HAP-1 (cell line): ENCODE measurements at places on chromosomes 7 and 10.

DNA sequence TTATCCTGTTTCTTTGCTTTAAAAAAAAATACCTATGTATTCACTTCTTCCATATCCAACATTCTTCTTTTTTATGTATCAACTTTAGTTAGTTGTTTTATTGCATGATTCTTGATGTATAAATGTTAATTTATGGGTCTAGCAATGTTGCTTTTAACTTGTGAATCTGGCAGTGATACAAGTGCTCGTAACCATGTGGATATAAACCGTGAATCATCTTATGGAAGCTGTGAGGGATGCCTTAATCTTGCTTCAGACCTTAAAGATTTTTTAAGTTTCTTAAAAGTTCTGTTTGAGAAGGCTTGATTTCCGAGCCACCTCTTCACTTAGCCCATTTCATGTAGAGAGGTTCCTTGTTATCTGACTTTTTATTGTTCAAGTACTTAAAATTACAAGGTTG is 25.9 kb downstream of the HELLS start:
- no peak for DNase-seq

GRCh38 chr7:15584575-15584974 is 22.8 kb upstream of the AGMO start:
- DNase-seq: no peak

DNA sequence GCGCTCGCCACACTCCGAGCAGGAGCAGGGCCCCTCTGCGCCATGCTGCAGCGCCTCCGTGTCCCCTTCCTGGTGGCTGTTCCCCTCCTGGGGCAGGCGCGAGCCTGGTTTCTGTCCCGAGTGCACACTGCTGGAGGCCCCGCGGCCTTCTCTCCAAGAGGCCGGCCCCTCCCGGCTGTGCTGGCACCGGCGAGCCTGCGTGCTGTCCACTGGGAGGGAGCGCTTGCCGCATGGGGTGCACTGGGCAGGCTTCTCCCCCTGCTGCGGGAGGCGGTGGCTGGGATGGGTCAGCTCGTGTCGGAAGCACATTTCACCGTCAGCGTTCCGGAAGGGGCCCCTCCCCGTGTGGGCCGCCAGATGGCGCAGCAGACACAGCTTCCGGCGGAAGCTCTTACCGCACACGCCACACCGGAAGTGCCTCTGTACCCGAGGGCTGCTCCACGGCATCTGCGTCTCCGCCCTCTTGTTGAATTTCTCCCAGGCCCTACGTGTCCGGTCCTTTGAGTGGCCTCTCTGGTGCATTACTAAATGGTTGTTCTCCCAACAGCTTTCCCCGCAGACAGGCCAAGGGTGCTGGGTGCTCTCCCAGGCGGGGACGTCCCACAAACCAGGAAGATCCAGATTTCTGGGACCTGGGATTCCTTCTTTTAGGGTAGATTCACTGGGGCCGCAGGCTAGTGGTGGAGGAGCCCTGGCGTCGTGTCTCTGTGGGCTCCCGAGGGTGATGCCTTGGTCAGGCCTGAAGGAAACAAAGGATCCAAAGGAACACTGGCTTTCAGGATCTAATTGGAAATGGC is 18.7 kb downstream of the ZNF786 start:
- no peak for DNase-seq

GRCh38 chr10:123530166-123530870 is 135.8 kb upstream of the GPR26 start:
- no peak for DNase-seq

DNA sequence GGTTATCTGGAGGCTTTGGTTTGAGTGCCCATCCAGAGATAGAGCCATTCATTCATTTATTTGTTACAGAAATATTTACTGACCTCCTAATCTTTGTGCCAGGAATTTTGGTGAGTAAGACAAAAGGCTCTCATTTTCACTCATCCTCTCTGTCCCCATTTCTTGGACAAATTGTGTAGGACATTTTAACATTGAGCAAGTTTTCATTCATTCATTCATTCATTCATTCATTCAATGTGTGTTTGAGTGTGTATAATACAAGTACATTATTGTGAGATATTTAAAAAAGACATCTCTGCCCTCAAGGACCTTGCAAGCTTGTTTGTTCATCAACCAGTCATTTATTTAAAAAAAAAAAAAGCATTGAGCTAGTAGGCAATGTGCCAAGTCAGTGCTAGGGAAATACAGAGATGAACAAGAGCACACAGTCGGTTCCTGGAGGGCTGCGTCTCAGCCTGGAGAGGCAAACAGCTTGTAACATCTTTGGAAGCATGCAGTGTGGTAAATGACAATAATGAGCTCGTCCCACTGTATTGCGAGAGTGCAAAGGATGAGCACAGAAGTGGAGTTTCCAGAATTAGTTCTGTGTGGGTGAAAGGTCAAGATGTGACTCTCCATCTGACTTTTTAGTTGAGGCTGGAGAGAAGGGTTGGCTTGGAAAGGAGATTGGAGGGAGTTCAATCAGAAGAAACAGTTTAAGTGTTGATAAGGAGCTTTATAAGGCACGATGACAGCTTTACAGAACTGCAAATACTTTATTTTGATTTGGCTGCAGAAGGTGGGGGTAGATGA is 50.5 kb upstream of the HBP1 start:
- no peak for DNase-seq

GRCh38 chr10:102269017-102269416 is 23.7 kb downstream of the GBF1 start:
- no peak for DNase-seq

DNA sequence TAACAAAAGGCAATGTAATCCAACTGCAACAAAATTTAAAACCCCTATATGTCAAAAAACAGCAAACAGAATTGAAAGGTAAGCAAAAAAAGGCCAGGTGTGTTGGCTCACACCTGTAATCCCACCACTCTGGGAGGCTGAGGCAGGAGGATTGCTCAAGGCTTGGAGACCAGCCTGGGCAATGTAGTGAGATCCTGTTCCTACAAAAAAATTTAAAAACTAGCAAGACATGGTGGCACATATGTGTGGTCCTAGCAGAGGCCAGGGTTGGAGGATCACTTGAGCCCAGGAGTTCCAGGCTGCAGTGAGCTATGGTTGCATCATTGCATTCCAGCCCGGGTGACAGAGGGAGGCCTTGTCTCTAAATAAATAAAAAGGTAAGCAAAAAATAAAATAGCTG is 212.1 kb upstream of the KLF14 start:
- no peak for DNase-seq

DNA sequence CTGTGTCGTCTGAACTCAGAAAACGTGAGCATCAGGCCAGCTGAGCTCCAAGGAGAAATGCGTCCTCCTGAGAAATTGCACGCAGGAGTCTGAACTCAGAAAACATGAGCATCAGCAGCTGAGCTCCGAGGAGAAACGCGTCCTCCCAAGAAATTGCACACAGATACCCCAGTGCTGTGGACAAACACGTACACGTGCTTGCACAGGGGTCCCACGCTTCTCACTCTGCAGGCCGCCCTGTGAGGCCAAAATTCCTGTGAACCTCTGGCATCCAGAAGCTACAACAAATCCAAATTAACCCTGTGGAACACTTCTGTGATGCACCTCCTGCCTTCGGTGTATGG is 133.8 kb downstream of the WDR37 start:
- no peak for DNase-seq
